NCI-H446 (cell line): ENCODE measurements at places on chromosomes 2 and 18.

DNA sequence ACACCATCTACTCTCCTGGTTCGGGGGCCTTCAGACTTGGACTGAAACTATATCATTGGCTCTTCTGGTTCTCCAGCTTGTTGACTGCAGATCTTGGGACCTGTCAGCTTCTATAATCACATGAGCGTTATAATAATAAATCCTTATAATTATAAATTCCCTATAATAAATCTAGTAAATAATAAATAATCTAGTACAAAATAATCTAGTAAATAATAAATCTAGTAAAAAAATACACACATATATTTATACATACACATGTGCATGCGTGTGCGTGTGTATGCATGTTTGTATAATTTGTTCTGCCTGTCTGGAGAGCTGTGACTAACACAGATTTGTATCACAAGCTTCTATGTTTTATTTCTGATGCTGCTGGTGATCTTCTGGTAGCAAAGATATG, 40.8 kb downstream of the KATNAL2 start:
- no peak for DNase-seq

DNA sequence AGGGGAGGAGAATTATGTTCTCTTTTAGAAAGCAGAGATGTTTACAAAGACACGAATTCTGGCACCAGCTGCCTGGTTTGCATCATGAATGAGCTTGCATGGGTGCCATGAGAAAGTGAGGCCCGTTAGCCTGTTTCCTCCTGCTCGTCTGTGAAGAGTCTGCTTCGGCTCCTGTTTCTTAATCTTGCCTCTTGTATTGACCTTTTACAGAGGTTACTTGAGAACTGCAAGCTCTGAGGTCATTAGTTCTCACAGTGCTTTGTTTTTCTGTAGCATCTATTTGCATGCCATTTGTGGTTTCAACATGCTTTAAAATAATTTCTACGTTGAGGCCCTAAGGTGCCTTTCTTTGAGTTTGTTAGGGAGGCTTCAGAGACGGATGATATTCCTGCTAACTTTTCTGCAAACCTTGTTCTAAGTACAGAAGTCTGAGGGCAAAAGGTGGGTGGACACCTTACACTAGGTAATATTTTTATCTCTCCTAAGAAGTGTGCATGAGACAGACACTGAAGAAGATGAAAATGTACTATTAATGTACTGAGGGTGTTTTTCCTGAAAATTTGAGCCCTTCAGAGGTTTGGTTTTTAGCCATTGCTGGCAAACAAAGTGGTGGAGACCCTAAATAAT, 53.4 kb upstream of the LINC00305 start:
- DNase-seq, result no peak

- DNase-seq, result no peak
These were observed 16.1 kb downstream of the NCK2 start for GRCh38 chr2:105760639-105761337.

DNA sequence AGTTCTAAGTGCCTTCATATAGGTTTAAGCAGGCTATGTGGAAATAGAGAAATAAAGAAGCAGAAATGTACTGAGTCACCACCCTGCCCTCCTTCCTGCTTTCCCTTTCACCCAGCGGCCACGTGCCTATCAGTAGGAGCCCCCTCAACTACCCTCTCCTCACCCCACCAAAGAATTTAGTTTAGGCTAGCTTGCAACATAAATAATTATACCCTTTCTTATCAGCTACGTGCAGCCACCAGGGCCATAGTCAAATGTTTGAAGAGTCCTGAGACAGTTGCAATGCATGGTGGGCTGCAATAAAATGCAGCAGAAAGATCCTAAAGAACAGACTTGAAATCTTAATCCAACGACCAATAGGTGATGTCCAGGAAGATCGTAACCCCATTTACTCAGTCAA, 101.2 kb downstream of the RTP5 start:
- no peak for DNase-seq

GRCh38 chr2:202133200-202133908, 60.3 kb downstream of the KIAA2012 start:
- DNase-seq, result no peak

- DNase-seq, result no peak
These were observed 97.5 kb downstream of the ERBB4 start for GRCh38 chr2:212441141-212441540.

DNA sequence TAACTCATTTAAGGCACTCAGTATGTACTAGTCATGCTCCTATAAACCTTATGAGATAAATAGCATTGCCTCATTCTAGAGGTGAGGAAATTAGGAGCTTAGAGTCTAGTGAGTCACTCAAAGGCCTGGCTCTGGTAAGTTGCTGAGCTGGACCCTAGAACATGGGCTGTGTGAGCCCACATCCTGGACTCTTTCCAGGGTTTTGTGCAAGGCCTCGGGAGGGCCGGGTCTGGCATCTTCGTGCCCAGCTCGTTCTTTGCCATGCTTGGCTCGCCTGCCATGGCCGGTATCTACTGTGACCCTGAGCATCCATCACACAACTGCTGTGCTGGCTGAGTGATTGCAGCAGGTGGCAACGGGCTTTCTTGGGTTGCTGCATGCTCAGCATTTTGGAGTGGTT, 168.0 kb downstream of the LPIN1 start:
- no peak for DNase-seq
